ENCODE measurements at places on chromosomes 1 and 21.

DNA sequence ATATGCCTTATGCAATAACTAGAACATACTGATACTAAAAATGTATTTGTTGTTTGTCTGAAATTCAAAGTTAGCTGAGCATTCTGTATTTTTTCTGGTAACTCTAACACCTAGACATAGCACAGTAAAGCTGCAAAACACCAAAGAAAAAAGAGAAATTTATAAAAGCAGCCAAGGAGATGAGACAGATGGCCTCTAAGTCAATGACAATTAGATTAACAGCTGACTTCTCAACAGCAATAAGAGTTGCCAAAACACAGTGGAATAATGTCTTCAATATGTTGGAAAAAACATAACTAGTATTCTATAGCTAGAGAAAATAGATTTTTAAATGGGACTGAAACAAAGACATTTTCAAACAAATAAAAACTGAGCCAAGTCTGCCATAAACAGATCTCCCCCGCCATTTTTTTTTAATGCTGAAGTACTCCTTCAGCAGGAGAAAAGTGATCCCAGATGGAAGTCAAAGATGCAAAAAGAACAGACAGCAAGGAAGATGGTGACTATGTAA, 81.3 kb downstream of the SYF2 start:
- no peak for DNase-seq

DNA sequence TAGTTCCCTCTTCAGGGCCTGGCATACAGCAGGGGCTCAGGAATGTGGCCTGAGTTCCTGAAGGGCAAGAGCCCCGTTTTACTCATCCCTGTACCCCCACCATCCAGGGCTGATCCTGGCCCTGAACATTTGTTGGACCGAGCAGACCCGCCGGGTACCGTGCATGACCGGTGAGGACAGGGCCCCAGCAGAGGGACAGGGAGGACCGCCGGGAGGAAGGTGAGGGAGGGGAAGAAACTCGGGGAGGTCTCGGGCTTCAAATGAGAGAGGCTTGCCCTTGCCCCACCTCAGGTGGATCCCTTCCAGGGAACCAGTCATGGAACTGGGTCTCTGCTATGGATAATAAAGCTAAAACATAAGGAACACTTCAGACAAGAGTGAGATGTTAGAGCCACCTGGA, 167.8 kb upstream of the KLHDC7A start:
- DNase-seq, result no peak

DNA sequence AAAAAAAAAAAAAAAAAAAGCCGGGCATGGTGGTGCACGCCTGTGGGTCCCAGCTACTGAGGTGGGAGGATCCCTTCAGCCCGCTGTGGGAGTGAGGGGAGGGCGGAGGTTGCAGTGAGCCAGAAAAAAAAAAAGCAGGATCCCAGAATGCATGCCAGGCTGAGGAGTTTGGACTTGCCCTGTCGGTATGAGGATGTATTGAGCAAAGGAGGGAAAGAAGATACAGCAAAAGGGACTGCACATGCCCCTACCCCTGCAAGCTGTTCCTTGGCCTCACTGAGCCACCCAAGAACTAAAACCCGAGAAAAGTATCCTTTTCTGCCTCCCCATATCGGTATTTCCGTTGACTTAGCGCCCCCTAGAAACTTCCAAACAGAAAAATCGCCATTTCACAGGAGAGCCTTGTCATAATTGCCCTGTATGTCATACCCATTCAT, 1.3 kb upstream of the GPATCH4 start:
- no peak for DNase-seq

DNA sequence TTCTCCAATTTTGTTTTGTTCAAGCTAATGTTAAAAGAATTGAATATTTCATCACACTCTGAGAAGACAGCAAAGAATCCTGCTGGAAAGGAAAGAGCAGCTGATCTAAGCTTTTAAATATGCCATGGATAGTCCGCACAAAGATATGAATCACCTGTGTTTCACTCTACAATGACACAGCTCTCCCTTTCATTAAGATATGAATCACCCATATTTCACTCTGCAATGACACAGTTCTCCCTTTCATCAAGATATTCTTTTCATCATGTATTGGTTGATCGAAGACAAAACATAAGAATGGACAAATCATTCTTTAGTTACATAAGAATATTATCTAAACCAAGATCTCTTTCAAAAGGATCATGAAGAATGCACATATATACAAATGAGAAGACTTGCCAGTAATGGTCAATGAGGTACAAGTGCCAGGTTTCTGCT, 367.3 kb downstream of the SMYD3 start:
- DNase-seq, result no peak

- no peak for DNase-seq
Measured at GRCh38 chr1:110778821-110779220, 94.1 kb upstream of the CD53 start.

DNA sequence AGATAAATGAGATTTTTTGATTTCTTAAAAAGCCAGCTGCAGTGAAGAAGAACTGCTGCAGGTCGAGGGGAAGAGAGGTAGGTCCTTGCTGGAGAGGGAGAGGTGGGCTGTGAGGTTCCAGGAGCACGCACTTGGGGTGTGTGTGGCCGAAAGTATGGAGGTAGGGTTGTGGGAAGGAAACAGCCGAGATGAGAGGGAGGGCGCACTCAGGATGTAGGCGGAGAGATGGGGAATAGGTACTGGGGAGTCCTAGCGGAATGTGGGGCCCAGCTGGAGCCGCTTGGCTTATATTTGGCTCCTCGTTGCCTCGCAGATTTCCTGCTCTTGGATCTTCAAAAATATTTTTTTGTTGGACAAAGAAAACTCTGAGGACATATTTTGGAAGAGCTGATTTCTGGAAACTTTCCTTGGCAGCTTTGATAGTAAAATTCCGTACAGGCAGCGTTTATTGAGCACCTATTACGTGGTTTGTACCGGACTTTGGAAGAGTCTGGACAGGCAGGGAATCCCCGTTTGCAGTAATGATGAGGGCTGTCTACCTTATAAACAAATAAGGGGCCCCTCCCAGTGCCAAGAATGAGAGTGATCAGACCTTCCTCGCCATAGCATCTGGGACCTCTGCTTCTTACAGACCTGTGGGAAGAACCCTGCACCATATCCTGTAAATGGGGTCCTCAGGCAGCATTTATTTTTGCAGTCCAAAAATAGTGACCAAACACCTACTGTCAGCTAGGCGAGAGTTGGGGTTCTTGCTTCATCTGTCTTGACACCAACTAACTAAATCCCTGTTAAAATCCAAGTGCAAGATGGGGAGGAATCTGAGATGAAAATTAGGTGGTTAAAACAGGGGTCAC, 1.5 kb downstream of the LRRC8D start:
- DNase-seq, result no peak

DNA sequence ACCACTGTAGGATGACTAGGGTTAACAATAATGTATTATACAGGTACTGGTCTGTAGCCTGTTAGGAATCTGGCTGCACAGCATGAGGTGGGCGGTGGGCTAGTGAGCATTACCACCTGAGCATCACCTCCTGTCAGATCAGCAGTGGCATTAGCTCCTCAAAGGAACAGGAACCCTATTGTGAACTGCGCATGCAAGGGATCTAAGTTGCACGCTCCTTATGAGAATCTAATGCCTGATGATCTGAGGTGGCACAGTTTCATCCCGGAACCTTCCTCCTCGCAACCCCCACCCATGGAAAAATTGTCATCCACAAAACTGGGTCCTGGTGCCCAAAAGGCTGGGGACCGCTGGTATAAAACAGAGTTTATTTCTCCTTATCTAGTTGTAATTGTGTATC, 147.6 kb downstream of the FGGY start:
- DNase-seq, result no peak
